ENCODE measurements at places on chromosomes 5 and 9.

DNA sequence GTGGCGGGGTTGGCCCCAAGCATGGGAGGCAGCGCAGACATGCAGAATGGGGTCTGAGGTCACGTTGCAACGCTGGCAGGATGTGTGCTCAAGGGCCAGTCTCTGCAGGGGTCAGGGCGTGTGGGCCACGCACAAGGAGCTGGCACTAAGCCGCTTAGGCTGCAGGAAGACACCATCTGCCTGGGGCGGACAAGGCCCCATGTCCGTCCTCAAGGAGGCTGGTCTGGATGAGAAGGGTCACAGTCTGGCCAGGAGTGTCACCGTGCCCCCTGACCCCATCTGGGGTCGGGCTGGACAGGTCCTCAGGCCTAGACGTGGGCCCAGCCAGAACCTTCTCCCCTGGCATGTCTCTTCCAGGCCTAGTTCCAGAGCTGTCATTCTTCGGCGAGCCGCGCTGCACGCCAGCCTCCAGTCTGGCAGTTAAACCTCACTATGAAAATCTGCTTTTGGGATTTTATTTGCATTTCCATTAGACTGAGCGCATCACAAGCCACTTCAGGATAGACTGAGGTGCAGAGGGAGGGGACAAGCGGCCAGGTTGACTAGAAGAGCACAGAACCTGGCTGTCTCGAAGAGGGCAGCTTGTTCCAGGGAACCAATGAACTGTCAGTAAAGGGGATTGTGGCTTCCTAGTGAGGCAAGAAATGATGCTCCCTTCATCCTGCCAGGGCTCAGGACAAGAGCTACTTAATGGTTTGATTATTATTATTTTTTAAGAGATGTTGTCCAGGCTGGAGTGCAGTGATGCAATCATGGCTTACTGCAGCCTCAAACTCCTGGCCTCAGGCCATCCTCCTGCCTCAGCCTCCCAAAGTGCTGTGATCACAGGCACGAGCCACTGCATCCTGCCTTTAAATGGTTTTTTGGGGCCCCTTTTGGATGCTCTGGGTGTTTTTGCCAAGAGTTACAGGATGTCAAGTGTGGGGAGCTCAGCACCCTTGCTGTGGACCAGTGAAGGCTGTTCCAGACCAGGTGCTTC lies 4.3 kb downstream of the BRD3OS start:
- no peak for DNase-seq

DNA sequence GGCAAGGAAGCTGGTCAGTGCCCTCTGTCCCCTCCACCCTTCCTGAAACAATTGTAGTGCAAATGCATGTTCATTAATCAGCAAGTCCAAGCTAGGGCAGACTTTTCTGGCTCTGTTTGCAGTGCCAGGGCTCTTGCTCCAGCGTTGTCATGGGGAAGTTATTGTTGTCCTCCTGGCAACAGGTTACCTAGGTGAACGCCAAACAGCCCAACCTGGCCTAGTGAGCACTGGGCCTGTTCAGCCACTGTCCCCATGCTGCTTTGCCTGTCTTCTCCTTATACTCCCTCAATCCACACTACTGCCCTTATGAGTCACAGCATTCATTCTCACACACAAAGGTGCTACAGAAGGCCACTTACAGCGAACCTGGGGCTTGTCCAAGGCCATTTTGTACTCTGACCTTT lies 34.5 kb upstream of the GLIS3 start:
- no peak for DNase-seq

DNA sequence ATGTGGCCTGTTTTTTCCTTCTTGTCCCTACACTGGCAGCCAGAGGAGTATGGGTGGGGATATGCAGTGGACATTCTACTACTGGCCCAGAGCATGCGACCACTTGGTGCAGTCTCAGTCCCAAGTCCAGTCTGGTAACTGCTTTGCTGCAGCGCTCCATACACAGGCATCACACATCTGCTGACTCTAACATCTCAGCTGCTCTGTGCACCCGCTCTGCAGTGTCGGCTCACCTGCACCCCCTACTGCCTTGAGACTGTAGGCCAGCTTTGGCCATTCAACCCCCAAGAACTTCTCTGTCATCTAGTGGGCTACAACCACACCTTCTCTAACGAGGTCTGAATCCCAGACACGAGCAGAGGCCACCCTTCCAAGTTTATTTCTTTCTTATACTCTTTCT lies 46.4 kb upstream of the SLCO6A1 start:
- DNase-seq: no peak

- no peak for DNase-seq
These were observed 121.1 kb downstream of the EGFLAM start for GRCh38 chr5:38379350-38379937.

GRCh38 chr5:180868960-180869359 lies 7.9 kb upstream of the ZFP62 start:
- DNase-seq: peak; percentile 86

- no peak for DNase-seq
These were observed 4.1 kb downstream of the ASB6 start for GRCh38 chr9:129637673-129638439.

- DNase-seq: no peak
These were observed 308.1 kb upstream of the MPDZ start for GRCh38 chr9:13587571-13587970.

GRCh38 chr9:129399634-129399990 lies 221.3 kb downstream of the C9orf50 start:
- peak; percentile 38 for DNase-seq

GRCh38 chr5:36723912-36724311 lies 117.5 kb downstream of the SLC1A3 start:
- no peak for DNase-seq

DNA sequence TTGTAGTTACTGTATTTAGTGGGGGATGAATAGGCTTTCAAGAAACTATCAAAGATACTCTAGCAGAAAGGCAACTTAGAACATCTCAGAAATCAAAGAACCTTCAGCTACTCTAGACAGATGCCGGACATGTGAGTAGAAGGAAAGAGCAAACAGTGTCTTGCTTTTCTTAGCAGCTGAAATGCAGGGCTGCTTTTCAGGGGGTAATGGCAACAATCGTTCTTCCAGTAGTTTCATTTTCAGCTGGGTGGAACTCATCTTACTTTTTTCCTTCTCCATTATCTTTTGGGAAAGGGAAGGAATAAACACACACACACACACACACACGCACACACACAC lies 281.6 kb downstream of the CRB2 start:
- DNase-seq: no peak

DNA sequence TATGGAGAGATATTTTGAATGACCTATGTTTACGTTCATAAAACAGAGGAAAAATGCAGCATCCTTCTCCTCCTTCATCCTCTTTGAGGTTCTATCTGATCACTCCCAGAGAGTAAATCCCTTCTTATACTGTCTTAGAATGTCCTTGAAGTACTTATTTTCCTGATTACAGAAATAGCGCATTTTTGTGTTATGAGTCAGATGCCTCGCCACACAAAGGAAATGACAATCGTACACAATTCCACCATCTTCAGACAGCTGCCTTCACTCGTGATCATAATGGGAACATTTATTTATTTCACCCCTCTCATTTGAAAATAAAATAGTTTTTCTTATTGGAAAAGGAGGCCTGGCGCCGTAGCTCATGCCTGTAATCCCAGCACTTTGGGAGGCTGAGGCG lies 2.4 kb upstream of the GLT6D1 start:
- no peak for DNase-seq

Data from aorta (tissue), 5 donors.